ENCODE measurements at places on chromosomes 16 and 17.

DNA sequence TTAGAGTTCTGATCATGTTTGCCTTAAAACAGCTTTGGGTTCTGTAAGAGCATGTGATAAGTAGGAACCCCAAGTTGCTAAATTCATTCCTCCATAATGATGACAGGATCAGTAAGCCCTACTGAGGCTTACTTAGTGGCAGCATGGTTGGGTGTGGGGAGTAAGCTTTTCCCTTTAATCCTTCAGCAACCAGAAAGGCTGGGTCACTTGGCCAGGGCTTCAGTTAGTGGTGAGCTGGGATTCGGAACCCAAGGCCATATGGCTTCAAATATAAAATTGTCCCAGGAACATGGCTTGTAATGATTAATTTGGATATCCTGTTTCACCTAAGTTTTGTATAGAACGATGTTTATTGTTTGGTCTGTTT is 850 bp downstream of the GINS3 start:
- DNase-seq = no peak

DNA sequence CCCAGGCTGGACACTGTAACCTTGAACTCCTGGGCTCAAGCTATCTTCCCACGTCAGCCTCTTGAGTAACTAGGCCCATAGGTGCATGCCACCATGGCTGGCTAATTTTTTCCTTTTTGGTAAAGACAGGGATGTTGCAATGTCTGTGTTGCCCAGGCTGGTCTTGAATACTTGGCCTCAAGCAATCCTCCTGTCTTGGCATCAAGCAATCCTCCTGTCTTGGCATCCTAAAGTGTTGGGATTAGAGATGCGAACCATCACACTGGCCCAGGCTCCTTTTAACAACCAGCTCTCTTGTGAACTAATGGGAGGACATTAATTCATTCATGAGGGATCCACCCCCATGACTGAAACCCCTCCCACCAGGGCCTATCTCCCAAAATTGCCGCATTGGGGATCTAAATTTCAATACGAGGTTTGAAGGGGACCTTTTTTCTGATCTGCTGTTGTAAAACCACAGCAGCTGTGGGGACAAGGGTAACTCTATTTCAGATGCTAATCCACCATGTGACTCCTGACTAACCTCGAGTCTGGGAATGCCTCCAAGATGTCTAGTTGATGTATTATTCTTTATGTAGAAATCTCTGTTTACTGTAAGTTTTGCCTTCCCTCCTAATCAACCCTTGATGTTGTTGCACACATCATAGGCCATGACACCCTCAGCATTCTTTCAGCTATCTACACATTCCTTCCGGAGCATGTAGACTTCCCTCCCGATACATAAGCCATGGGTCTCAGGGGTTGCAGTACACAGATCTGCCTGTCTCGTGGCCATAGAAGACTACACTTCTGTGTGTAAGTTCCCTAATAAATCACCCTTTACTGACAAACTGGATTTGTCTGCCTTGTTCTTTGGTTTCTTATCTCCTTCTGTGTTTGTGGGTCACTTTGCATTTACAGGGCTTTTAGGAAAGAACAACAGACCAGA is 37.6 kb downstream of the RNF112 start:
- DNase-seq = peak; percentile 94

DNA sequence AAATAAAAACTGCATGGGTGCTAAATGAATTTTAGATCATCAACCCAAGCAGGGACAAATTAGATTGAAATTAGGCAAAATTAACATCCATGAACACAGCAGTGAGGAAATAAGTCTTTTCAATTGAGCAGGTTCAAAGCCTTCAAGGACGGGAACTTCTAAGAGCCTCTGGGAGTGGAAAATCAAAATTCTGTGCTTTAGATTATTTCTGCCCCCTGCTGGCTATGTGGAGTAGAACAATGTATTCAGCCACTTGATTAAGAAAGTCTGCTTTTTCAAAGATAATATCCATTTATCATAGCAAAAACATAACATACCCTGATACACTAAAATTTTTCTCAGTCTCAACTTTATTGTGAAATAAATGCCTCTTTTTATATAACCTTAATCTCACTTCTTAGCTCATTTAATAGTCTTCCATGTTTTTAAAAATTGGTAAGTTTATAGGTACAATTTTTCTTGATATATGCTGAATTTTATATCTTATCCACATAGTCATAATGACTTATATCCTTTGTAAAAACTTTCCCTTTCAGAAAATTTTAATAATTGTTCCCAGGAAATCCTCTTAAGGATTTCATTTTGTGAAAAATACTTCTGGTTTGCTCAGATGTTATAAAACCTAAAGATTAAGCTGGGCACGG is 28.1 kb upstream of the NOL11 start:
- peak; percentile 68 for DNase-seq

GRCh38 chr17:9291912-9292560 is 270.7 kb downstream of the NTN1 start:
- peak; percentile 20 for DNase-seq

DNA sequence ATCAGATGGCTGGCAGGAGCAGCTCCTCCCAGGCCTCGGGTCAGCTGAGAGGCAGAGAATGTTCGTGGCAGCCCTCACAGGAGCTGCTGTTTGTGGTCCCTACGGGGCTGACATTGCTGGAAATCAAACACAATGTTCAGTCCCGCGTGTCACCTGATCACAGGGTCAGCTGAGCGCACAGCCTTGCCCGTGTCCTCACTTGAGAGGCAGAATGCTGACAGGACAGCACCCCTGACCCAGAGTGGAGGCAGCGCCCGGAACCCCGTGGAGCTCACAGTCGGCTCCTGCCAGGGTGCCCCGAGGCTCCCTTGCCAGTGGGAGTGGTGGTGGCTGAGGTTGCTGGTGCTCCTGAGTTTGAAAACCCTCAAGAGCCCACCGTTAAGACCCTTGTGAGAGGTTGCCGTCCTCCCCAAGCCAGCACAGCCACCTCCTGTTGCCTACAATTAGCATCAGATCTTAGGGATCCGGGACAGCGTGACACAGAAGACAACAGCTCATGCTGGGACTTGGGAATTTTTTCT is 3.6 kb upstream of the CHMP6 start:
- DNase-seq = no peak

DNA sequence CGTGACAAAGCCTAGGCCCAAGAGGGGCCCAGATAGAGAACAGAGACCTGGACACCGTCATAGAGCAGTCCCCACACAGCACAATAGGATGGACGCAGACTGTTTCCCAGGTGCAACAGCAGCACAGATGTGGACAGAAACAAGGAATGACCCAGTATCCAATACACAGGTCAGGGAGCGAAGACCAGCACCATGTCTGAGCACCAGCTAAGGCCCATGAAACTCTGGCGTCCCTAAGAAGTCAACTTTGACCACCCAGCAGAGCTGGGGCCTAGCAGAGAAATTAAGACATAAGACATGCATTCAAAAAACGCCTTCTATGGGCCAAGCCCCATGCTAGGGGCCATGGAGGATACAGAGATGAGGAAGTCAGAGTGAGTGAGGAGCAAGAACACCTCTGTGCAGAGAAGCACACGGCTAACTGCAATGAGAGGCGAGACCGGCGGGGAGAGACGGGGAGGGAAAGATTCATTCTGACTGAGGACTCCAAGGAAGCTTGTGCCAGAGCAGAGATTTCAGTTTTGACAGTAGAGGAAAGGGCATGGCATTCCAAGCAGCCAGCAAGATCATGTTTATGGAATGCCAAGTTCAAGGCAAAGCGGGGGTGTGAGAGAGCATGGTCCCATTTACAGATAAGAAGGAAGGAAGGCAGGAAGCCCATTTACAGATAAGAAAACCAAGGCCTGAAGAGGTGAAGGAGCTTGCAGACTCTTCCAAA is 50.8 kb downstream of the PITPNM3 start:
- DNase-seq = no peak

GRCh38 chr17:3551189-3551588 is 6.4 kb downstream of the TRPV3 start:
- DNase-seq = no peak

DNA sequence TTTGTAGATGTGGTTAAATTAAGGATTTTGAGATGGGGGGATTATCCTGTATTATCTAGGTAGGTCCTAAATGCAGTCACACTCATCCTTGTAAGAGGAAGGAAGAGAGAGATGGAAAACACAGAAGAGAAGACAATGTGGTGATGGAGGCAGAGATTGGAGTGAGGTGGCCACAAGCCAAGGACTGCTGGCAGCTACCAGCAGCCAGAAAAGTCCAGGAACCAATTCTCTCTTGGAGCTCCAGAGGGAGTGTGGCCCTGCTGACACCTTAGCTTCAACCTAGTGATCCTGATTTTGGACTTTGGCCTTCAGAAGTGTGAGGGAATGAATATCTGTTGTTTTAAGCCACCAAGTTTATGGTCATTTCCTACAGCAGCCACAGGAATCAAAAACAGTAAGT is 18.0 kb downstream of the MAPT start:
- no peak for DNase-seq

DNA sequence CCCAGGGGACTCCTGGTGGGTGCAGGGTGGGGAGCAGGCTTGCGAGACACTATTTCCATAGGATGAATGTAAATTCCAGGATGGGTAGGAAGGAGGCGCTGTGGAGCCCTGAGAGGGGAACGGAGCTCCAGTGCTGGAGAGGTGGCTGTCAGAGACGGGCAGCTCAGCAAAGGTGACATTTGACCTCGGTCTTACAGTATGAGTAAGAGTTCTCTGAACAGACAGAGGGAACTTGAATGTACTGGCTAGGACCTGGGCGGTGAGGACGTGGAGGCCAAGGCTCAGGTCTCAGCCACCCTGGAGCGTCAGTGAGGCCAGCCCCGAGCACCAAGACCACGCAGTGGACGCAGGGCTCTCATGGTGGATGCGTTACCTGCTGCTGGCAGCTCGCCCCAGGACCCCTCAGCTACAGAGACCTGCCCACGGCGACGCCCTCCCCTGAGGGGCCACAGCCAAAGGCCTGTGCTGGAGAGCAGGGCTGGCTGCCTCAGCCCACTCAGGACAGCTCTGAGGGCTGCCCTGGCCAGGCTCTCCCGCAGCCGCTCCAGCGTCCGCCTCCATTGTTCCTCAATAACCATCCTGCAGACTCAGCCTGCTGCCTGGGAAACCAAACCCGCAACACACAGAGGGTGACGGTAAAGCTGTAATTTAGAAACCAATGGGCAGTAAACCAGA is 65.9 kb upstream of the TNRC6C start:
- no peak for DNase-seq

DNA sequence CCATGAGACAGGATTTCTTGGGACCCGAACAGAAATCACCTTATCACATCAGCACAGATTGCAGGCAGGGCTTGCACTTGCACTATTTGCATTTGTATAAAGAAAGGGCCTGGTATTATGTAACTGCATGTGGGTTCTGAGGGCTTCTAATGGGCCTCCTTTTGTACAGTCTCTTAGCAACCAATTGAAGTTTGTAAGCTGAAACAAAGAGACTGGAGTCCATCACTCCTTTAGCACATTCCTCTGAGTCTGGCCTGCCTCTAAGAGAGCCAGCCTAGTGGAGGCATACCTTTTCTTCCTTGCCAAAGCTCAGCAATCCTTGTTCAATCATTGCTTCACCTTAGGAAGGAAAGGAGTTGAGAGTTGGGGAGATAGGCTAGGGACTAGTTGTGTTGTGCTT is 387.1 kb downstream of the XYLT1 start:
- no peak for DNase-seq

GRCh38 chr17:79659376-79659775 is 48.5 kb upstream of the RBFOX3 start:
- no peak for DNase-seq

DNA sequence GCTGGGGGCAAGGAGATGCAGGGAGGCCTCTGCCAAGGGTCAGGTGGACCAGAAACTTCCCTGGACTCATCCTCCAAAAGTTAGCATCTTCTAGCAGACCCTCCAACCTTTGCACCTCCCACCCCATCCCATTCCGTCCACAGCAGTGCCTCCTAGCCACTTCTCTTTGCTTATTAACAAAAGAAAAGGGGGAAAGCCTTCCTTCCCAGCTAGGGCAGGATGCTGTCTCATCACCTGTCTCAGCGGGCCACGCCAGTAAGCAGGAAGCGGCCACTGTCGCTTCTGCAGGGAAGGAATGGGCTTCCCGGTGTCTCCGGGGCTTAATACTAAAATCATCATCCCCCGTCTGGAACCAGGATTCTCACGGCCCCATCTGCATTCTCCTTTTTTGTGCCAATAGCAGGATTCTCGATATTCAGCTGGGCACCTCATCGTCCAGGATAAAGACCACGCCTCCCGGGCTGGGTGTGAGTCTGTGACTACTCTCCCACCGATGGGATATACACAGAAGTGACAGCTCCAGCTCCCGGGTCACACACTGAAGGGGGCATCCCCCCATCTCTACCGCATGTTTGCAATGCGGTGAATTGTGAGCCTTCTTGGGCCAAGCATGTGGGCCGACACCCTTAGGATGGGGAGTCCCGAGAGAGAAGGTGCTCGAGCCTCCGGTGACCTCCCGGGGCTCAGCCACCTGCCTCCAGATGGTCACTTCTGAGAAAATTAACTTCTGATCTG is 15.5 kb upstream of the RBFOX3 start:
- no peak for DNase-seq

- DNase-seq = peak; percentile 28
Measured at GRCh38 chr16:19520861-19521331, 1.0 kb downstream of the GDE1 start.

DNA sequence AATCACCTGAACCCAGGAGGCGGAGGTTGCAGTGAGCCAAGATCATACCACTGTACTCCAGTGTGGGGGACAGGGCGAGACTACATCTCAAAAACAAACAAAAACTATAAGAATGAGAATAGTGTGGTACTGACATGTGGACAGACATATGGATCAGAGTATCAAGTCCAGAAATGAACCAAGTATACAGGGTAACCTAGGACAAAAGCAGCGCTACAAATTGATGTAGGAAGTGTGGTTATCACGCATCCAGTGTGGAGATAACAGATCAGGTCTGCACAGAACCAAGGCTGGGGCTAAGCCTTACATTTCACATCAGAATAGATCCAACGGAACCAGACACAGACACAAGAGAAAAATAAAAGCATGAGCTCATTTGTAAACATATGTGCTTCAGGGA is 23.0 kb upstream of the C16orf95 start:
- DNase-seq = no peak

DNA sequence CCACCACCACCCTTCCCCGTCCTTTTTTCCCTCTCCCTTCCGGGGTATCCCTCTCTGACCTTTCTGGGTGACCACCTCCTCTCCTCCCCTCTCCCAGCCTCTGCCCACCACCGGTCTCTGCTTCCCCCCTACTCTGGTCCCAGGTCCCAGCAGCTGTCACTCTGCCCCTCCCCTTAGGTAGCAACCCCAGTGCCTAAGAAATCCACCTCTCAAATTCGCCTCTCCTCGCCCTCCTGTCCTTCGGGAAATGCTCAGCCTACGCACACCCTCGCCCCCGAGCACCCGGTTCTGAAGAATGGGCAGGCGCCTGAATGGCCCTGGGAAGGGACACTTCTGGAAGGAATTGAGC is 775 bp upstream of the SP6 start:
- no peak for DNase-seq

GRCh38 chr17:1898332-1898731 is 68.5 kb downstream of the RPA1 start:
- DNase-seq = no peak

GRCh38 chr16:30896889-30897733 is 697 bp downstream of the CTF1 start:
- DNase-seq = peak; percentile 83

DNA sequence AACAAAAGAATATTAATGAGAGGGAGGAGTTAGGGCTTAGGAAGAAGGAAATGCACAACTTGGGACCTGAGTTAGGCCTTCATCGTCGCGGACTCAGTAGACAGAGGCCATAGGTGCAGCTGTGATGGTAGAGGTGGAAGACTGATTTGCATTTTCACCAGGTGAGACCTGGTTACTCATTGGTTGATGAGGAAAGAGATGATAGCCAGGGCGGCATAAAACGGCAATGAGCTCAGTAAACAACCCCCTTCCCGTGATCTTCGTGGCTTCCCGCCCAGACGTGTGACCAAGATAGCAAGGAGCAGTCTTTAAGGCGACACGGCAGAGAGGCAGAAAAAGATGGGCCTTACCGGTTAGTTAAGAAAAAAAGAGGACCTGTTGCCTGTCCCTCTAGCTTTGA is at the start of gene TMC5:
Gene TMC5, plus strand, starts transcription at position 244 of the 400 bp plus-strand sequence. CDS start 22,156 bp downstream, outside the sequence.
- no peak for DNase-seq
